Suprapubic skin (tissue), 4 donors: ENCODE measurements at places on chromosomes 5 and 9.

DNA sequence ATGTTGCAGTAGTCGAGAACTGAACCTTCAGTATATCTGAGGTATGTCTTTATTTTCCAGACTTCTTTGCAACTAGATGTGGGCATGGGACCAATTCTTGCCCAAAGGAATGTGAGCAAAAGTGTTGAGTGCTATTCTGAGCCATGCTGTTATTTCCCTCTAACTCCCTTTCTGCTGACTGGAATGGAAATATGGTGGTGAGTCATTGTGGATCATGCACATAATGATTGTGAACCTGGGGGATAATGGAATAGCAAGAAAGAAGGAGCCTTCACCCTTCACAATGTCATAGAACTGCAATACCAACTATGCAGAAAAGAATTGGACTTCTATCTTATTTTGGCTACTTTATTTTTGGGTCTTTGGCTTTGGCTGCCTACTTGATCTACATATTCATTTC, 10.3 kb upstream of the DOCK2 start:
- H3K4me3 ChIP-seq = no peak overlapping the region
- no peak for DNase-seq
- no peaks in the 10 kb centered on the region for H3K4me1 ChIP-seq
- H3K27me3 ChIP-seq = no peaks in the 10 kb centered on the region
- no peak overlapping the region for H3K27ac ChIP-seq

GRCh38 chr5:150488519-150489359, 19.2 kb upstream of the NDST1 start:
- H3K4me1 ChIP-seq = peaks cover 79% of the 10 kb centered on the region
- no peaks in the 10 kb centered on the region for H3K36me3 ChIP-seq
- no peak for DNase-seq
- peak overlapping the region; percentile 98 for H3K27ac ChIP-seq

DNA sequence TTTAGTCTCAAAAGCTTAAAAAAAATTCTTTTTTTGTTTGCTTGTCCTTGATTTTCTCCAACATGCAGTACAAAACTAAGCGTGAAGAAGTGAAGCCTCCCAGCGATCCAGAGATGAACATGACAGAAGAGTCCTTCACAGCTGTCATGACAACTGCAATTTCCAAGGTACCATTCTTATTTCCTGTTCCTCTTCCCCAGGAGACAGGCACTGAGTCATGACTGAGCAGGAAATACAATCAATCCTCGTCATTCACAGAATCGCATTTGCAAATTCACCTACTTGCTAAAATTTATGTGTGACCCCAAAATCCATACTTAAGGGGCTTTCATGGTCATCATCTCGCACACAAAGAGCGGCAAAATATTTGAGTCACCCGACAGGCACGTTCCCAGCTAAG, 77.3 kb downstream of the SLC1A1 start:
- no peak overlapping the region for H3K4me3 ChIP-seq
- no peaks in the 10 kb centered on the region for H3K27me3 ChIP-seq
- no peaks in the 10 kb centered on the region for H3K36me3 ChIP-seq
- no peak overlapping the region for H3K27ac ChIP-seq

GRCh38 chr9:87581513-87581912, 83.8 kb downstream of the DAPK1 start:
- no peaks in the 10 kb centered on the region for H3K36me3 ChIP-seq
- no peak overlapping the region for H3K4me3 ChIP-seq
- H3K27me3 ChIP-seq = no peaks in the 10 kb centered on the region
- H3K4me1 ChIP-seq = peaks cover 10% of the 10 kb centered on the region
- no peak for DNase-seq
